T-helper 2 cell (primary cell): ENCODE measurements at places on chromosomes 11 and 22.

GRCh38 chr11:122459064-122459463, 196.5 kb upstream of the UBASH3B start:
- no peak for DNase-seq

- no peak for DNase-seq
These were observed 11.2 kb downstream of the TSPO start for GRCh38 chr22:43162412-43163150.

- DNase-seq, result no peak
These were observed 10.5 kb upstream of the PATL1 start for GRCh38 chr11:59679347-59679746.

- DNase-seq, result no peak
These were observed 28.3 kb upstream of the MS4A6A start for GRCh38 chr11:60211206-60211605.

GRCh38 chr11:129146191-129146590, 45.9 kb downstream of the ARHGAP32 start:
- DNase-seq, result no peak

- DNase-seq, result no peak
These were observed 14.2 kb upstream of the MMP1 start for GRCh38 chr11:102812188-102812587.
